ENCODE measurements at places on chromosomes 7 and 10.

GRCh38 chr10:49055221-49055849, 60.0 kb downstream of the VSTM4 start:
- DNase-seq, result no peak

GRCh38 chr10:107671960-107672359, 507.5 kb upstream of the SORCS1 start:
- DNase-seq, result no peak

DNA sequence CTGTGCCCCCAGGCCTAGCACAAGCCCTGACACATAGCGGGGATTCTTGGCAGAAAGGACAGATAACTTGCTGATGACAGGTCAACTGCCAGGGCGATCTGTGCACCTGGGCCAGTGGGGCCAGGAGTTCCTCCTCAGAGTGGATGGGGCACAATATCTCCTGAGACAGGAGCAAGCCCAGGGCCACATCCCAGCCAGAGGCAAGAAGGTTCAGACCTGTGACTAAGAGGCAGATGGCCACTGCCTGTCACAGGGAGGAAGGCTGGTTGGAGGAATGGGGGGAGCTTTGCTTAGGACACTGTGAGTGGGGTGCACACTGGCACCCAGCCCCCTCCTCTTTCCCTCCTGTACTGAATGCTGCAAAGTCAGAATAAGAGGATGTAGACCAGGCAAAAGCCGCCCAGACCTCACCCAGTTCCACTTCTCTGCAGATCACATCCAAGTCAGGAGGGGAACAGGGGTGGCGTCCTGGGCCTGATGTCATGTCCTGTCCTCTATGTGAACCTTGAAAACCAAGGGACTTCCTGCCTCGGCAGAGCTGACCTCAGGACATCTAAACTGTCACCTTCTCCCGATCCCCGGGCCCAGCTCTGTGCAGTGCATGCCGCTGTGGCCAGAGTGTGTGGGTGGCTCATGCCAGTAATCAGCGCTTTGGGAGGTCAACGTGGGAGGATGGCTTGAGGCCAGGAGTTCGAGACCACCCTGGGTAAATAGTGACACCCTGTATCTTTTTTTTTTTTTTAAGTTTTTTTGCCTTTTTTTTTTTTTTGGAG, 1.3 kb downstream of the GUSB start:
- peak; percentile 30 for DNase-seq

DNA sequence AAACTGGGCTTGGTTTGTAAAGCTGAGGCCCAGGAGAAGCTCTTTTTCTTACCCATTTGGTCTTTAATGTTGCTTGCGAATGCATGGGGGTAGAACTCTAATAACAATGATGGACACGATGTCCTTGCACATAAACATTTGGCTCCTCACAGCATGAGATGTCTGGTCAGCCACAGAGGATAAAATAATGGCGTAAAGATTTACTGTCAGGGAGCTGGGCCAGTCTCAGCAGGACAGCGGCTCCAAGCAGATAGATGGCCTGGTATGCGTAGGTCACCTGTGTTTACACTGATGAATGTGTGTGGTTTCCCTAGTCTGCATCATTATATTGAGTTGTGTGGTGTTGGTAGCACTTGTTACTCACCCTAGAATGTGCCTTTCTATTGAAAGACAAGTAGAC, 537.4 kb downstream of the CNTNAP2 start:
- no peak for DNase-seq

DNA sequence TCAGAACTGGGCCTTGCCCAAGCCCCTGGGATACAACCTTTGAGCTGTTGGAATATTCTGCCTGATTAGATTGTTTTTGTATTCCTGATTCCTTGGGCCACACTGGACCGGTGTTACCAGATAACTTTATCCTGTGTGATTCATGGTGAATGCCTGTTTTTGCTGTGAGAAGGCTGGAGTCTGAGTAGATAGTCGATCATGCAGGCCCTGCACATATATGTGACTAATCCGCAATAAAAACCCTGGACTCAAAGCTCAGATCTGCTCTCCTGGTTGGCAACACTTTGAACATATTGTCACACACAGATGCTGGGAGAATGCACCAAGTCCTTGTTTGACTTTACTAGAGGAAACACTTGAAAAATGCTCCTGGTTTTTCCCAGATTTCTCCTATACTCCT, 183.9 kb upstream of the MBL2 start:
- no peak for DNase-seq

- DNase-seq, result no peak
These were observed 112.0 kb downstream of the PFKFB3 start for GRCh38 chr10:6314620-6315205.

- peak; percentile 40 for DNase-seq
These were observed 134.4 kb upstream of the FAM3C start for GRCh38 chr7:121530227-121531174.

DNA sequence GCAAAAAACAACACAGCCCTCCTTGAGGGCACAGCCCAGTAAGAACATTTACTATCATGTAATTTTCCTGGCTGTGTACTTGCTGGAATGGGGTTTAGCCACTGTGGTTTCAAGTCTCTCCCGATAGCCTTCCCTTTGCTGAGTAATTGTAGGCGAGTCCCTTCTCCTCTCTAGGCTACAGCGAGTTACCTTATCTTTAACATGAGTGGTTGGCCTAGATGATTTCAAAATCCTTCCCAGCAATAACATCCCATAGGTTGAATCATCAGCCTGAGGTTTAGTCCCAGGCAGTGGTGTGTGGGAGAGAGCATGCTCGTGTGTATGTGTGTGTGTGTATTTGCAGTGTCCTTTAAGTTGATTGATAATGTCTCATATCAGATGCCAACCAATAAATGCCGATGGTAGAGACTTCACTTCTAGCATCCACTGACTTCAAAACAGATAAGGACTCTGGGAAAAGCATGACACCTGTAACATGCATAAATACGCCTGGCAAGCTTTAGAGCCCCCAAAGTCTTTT, 142.9 kb upstream of the ZMIZ1 start:
- DNase-seq, result no peak

DNA sequence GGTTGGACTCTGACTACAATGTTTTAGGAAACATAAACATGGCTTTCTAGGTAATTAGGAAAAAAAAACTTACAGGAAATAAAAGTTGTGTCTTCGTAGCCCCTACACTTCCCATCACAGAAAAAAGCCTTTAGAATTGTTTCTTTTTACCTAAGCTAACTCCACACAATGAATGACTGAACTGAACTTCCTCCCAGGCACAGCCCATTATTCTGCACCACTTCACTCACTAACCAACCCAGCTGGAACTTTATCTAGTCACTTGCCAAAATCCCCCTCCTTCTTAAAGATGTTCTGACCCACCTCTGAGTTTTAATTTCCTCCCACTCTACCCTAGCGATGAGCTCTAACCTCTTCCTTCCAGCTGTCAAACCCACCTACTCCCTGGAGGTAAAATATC, 91.7 kb upstream of the MEOX2 start:
- DNase-seq, result no peak

DNA sequence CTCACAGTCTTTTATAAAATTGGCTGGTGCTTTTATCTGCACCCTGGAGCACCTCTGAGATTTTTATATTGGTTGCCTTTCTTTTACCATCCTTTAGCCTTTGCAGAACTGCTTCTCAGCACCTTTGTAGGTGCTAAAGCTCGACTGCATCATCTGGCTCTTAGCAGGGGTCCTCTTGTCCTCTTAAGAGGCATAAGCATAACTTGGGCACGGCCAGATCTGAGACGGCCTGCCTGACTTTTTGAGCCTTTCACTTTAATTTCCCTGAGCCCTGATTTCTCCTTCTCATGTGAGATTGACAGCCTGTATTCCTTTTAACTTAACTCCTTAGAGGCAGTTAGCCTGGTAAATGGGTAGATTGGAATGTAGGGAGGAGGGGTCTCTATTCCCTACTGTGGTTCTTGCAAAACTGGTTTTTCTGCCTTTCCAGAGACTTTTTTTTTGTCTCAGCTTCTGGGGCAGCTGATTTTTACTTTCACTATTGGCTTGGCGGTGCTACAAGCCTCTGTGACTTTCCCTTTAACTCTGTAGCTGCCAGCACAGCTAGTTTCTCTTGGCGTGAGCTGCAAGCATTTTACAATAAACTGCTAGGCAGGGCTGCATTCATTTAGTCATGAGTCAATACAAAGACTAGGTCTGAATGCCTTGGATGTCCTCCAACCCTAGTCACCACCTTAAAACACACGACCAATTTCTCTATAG, 24.0 kb downstream of the ZPBP start:
- no peak for DNase-seq

DNA sequence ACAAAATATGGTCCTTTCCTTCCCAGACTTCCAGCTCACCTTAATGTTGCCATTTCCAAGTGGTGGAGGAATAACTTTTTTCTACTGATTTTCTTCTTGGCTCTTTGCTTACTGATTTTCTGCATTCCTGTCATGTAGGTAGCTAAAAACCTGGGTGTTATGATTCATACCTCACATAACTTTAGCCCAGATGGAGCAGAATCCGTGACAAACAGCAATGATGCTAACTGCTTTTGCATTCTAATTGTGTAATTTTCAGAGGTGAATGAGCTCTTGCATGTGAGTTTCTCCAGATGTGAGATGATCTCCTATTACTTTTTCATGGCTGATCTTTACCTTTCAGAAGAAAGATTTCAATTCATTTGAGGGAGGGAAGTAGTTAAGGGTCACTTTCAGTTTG, 43.4 kb downstream of the WDR11 start:
- no peak for DNase-seq

DNA sequence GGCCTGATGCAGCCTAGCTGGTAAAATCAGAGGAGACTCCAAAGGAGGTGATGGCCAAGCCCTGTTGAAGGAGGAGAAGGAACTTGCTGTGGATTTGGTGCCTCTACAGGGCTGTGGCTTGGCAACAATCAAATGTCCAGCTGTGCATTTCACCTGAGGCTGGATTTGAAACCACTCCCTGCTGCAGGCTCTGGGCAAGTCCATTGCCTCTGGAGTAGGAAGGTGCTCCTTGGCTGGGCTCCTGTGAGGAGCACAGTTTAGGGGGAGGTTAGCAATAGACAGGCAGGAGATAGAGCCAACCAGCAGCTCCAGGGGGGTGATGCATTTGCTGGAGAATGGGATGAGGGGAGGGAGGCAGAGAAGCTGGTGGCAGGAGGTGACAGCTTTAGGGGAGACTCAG, 26.5 kb downstream of the CDH23 start:
- no peak for DNase-seq

DNA sequence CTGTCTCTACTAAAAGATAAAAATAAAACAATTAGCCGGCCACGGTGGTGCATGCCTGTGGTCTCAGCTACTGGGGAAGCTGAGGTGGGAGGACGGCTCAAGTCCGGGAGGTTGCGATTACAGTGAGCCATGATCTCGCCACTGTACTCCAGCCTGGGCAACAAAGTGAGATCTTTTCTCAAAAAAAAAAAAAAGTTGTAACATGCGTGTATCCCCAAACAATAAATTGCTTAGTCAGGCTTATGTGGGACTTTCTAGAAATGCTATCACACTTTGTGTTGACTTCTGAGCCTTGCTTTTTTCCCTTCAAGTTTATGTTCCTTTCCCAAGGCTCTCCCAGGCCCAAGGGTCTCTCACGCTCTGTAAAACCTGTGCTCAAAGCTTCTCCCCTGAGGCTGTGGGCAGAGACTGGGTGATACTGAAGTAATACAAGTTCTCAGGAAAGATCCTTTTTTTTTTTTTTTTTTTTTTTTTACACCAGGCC, 88.0 kb upstream of the TNS3 start:
- no peak for DNase-seq

DNA sequence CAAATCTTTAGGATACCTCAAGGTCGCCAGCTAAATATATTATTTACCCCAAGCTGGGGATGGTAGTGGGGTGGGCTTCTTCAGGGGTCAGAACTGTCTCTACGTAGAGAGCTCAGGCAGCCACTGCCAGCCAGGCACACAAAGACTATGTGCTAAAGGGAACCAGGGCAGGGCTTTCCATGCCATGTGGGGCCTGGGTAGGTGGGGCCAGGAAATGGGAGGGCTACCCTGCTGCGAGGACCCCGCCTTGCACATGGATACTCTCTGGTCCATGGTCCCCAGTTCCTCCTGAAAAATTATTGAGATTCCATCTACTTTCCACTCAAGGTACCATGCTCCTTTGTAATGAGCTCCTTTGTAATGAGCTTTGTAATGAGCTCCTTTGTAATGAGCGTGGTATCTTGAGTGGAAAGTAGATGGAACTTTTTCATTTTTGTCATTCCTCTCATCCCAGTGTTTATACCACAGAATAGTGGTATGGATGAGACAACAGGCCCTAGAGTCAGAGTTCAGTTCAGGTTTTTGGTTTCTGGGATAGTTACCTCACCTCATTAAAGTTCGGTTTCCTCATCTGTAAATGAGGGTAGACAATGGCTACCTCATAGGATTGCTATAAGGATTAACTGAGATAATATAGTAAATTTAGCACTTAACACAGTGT, 5.8 kb downstream of the SYNPO2L start:
- DNase-seq, result no peak

DNA sequence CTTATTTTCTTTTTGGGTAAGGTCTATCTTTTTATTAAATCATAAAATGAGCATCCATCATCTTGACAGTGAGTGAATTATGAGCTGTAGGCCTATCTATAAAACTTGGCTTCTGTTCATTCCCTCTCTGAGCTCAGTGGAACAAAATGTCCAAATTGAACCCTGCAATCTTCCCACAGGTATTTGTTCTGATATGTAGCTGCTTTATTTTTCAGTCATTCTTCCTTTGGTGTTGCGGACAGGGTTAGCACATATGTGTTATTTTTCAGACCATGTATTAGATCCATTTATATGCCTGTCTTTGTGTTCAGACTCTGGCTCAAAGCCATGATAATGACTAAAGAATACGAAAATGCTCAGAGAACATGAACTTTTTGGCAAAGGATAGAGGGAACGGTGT, 201.6 kb upstream of the KIAA1217 start:
- no peak for DNase-seq

- DNase-seq, result no peak
These were observed 5.8 kb downstream of the MRC1 start for GRCh38 chr10:17814973-17815372.

GRCh38 chr7:14751461-14751860, 151.1 kb downstream of the DGKB start:
- no peak for DNase-seq

GRCh38 chr10:12656518-12657142, 307.3 kb downstream of the CAMK1D start:
- no peak for DNase-seq
